ENCODE measurements at places on chromosomes 1 and 21.

GRCh38 chr1:160429702-160430535 lies 29.6 kb downstream of the VANGL2 start:
- peak; percentile 27 for DNase-seq

DNA sequence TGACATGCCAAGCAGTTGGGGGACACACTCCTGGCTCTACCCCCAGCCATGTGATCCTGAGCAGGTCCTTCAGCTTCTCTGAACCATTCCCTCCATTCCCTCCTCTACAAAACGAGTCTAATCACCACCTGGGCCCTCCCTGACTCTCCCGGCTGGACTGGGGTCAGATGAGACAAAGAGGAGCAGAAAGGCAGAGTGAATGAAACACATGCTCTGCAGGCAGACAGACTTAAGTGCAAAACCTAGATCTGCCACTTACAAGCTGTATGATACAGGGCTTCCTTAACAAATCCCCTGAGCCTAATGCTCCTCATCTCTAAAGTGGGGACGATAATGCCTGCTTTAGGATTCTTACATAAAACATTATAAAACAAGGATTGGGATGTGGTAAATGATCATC lies 17.3 kb downstream of the RIMS3 start:
- DNase-seq: no peak

DNA sequence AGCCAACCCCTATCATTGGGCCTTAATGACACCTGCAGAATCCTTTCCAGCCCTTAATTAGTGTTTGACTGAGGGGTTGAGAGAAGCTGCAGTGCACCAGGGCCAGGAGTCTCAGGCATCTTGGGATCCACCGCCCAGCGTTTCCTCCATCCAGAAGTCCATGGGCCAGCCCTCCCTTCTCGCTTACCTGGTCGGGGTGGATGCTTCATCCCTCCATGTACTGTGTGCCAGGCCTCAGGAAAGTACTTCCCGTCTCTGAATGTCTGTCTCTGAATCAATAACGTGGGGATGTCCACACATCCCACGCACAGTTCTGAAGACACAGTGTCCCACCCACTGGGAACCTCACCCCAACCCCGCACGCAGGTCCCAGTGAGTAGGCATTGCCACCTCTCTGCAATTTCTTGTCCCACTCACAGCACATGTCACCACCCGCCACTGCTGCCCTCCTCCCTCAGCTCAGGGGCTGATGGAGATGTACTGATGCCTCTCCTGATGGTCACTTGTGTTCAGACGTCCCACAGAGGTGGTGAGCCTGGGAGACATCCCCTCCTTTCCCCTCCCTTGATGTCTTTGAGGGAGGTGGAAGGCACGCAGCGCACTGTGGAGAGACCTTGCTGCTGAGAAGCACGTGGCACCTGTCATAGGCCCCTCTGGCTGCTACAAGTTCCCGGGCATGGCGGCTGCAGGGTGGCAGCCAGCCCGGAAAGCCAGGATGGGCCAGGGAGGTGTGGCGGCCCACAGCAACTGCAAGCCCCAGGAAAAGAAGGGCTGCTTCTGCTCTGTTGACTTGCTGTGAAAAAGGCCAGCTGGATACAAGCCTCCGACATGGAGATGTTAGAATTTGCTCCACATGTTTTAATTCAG lies 29.4 kb upstream of the PRSS38 start:
- no peak for DNase-seq

DNA sequence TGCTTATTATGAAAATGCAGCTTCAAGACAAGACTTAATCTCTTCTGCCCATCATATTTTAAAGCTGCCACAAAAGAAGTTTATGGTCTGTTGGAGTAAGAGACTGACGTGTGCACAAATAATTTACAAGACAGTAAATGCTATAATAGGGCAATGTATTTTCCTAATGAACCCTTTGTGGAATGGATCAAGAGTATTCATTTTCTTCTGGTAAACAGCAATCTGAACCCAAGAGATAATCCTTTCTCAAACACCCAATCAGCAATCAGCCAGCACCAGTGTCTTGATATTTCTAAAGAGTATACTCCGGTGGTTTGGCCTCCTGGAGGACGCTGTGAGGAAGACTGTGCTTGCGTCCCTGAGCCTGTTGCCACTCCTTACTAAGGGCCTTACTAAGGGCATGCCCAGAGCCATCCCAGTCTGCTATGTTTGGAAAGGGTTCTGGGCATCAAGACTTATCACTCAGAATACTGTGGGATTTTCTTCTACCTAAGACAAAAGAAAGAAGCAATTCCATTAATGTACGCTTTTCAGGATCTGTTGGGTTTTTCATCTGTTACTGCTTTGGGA lies 48.8 kb upstream of the LRRC8D start:
- no peak for DNase-seq

GRCh38 chr1:221263831-221264767 lies 384.9 kb downstream of the HLX start:
- peak; percentile 50 for DNase-seq

DNA sequence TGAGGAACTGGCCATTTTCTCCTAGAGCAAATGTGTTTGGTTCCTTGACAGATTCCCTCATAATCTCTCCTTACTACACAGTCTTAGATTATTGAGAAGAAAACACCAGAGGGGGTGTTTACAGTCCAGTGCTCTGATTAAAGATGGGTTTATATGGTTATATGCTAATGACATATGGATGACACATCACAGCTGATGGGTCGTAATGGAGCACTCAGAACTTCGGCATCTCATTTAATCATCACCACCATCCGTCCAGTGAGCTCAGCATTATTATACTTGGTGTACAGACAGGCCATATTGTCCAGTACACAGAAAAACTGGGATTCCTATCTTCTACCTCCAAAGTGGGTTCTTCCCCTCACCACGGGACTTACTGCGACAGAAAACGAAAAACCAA lies 22.3 kb upstream of the NR5A2 start:
- no peak for DNase-seq

GRCh38 chr1:167447521-167448136 lies 70.7 kb downstream of the CD247 start:
- DNase-seq: peak; percentile 81

DNA sequence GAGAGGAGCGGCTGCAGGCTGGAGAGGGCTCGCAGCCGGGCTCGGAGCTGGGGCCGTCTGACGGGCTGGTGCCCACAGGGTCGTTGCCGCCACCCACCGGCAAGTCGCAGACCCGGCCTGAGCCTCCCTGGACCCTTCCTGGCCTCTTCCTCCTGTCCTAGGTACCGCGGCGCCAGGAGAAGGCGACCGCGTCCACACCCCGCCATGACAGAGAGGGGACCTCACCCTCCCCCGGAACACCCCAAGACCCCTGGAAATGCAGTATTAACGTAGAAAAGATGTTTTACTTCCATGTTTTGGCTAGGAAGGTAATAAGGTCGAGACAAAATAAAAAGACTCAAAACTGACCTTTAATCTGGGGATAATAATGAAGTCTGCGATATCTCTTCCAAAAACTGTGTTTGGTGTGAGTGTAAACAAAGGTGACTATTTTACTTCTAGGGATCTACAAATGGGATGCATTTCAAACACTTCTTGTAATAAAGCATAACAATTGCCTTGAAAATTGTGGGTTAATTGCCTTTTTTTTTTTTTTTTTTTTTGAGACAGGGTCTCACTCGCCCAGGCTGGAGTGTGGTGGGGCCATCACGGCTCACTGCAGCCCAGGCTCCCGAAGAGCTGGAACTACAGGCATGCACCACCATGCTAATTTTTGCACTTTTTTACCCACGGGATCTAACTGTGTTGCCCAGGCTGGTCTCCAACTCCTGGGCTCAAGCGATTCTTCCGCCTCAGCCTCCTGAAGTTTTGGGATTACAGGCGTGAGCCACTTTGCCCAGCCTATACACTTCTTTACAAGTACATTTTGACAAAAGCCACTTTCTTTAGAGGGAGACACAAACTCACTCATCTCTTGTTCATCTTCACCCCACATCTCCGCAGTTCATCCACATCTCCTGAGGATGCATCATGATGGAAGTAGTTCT lies 838 bp upstream of the RSRP1 start:
- no peak for DNase-seq

DNA sequence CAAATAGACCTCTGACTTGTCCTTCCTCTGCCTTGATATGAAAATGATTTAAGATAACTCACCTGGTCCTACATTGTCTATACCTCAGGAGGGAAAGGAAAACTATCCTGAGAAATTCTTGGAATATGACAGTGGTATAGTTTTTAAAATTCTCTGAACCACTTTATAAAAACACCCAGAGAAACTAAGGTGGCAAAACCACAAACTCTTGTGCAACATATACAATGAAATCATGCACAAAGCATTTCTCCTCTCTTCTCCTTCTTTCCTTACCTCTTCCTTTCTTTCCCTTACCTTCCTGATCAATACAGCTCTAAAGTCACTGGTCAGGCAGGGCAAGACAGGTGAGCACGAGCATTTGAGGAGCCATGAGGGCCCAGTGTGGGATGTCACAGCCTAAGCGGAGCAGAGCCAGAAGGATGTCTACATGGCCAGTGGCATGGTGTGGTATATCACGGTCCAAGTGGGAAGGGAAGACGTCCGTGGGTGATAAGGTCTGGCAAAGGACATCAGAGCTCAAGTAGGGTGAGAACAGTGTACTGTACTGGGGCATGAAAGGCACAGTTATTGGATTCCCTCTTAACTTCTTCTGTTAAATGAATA lies 543.3 kb downstream of the DPYD start:
- no peak for DNase-seq

DNA sequence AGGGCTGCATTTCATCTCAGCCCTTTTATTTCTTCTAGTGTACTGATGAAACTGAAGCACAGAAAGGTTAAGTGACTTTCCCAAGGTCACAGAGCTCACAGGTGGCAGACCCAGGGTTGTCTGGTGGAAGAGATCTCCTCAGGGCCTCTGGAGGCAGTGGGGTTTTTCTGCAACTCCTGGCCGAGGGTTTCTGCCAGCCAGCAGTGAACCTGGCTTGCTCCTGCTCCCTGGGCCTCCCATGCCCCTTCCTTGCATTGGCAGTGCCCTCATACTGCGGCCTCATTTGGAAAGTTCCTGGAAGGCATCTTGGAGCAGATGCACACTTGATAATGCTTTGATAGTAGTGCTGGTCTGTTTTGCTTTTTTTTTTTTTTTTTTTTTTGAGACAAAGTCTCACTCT lies 7.7 kb downstream of the GALNT2 start:
- DNase-seq: no peak

DNA sequence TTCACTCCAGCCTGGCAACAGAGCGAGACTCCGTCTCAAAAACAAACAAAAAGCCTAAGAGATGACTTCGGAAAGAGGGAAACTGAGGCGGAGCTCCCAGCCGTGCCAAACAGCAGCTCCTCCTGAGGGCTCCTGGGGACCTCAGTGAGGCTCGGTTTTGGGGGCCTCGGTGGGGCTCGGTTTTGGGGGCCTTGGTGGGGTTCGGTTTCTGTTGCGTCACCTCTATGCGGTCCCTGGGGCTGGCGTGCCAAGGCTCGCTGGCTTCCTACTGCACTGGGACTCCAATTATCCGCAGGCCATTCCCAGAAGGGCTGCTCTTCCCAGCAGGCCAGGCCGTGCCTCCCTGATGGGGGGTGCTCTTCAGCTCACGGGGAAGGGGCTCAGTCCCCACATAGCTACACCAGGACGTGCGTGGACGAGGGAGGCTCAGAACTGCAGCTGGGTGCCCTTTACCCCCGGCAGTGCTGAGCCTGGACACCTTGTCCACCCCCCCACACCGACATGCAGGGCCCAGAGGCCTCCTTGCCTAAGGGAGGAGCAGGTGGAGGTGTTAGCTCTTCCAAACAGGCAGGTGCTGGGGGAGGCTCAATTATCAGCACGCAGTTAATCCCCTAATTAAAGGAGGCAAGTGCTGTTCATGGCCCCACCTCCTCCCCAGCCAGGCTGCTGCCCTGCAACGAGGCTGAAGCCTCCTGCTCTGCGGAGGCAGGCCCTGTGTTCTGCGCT lies 5.1 kb upstream of the C1orf159 start:
- DNase-seq: no peak

- DNase-seq: no peak
These were observed 232.5 kb upstream of the TMEM51 start for GRCh38 chr1:14921057-14921456.

GRCh38 chr1:222334026-222334680 lies 213.8 kb downstream of the HHIPL2 start:
- no peak for DNase-seq

DNA sequence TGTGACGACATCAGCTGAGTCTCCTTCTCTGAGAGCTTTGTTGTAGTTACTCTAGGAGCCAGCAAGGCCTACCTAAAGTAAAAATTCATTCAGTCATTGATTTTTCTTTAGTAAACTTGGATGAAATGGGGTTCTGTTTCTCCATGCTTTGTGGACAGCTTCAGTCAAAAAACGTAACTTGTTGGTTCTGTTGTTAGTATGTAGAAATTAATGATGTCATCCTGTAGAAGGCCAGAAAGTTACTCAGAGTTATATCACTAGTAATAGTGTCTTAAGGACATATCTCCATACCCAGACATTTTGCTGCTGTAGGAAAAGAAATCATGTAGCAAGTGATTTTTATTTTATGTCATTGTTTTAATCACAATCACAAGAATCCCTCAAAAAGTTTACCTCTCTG lies 43.0 kb downstream of the KDM1A start:
- DNase-seq: no peak

DNA sequence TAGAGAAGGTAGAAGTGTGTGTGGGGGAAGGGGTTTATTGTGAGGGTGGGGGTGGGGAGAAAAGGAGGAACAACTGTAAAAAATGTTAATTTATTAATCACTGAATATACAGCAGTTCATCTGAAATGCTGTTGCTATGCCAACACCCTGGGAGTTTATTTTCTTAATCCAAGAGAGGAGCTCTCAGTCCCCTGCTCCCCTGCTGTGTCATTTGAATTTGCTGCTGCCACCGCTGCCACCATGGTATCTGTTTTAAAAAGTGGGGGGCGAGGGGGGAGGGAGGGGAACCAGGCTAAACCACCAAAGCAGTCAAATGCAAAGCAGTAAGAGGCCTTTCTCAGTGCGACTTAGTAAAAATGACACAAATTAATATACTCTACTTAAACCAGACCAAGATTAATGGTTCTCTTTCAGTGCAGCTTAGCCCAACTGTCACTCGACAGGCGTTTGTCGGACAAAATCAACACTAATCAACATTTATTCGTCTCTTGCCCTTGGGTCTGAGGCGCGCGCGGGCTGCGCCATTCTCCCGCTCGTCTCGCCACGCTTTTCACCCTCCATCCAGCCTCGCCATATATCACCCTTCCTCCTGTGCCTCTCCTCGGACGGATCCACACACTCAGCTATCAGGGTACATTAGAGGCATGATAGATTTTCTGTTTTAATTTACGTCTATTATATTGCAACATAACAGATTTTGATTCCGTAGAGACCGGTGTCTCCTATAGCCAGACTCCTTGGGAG lies 76.2 kb downstream of the PBX1 start:
- DNase-seq: no peak

All from activated CD4-positive, alpha-beta T cell treated with anti-CD3 and anti-CD28 coated beads, Interleukin-2, amount 10 ng/mL, durations not matched to agents 7 days and 5 days (primary cell).